ENCODE measurements at places on chromosomes 11 and 22. TPM values are rescaled to one million over a fixed set of nuclear protein-coding genes. Genes with fewer than 3 reads are reported as not detected.

The OLFML1 gene
- 1.1 TPM for total RNA-seq

The CCDC179 gene
- not detected for total RNA-seq

The KCTD17 gene
- 3.4 TPM for total RNA-seq

The LRRC32 gene
- total RNA-seq, result 32.9 TPM

The PTGDR2 gene
- 1.2 TPM for total RNA-seq
